ENCODE measurements at places on chromosomes 11 and 22.

- peak; percentile 43 for DNase-seq
These were observed 6.8 kb downstream of the C11orf21 start for GRCh38 chr11:2294926-2295290.

GRCh38 chr11:22720457-22720856 lies 54.0 kb downstream of the GAS2 start:
- no peak for DNase-seq

- no peak for DNase-seq
These were observed 14.6 kb downstream of the NF2 start for GRCh38 chr22:29617922-29618629.

DNA sequence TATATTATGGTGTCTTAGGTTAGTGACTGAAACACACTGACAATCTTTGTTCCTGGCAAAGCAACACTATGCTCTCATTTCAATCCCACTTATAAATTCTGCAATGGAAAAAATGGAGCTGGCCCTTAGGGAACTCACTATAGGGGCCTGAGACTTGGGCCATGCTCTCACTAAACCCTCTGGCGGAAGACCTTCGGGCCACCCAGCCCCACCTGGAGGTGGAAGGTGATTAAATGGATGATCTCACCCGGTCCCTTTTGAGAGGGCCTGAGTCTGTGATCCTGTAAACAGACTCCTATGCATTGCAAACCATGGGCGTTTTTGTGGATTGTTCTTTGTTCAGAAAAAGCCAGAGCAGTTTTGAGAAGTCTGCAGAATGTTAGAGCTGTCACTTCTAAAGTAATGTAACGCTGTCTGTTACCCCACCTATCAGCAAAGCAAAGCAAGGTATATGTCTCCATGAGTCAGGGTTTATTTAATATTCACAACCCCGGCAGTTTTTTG lies 17.0 kb upstream of the CDON start:
- no peak for DNase-seq

GRCh38 chr11:65634109-65634436 lies 3.8 kb upstream of the SIPA1 start:
- DNase-seq: no peak

- DNase-seq: peak; percentile 97
These were observed at the start of gene ATF4 for GRCh38 chr22:39520226-39521105. TSS of gene ATF4 (plus strand) at chr22:39520562. CDS start at chr22:39521446, 884 bp downstream.

GRCh38 chr11:95283650-95284049 lies 52.6 kb upstream of the SESN3 start:
- DNase-seq: no peak

DNA sequence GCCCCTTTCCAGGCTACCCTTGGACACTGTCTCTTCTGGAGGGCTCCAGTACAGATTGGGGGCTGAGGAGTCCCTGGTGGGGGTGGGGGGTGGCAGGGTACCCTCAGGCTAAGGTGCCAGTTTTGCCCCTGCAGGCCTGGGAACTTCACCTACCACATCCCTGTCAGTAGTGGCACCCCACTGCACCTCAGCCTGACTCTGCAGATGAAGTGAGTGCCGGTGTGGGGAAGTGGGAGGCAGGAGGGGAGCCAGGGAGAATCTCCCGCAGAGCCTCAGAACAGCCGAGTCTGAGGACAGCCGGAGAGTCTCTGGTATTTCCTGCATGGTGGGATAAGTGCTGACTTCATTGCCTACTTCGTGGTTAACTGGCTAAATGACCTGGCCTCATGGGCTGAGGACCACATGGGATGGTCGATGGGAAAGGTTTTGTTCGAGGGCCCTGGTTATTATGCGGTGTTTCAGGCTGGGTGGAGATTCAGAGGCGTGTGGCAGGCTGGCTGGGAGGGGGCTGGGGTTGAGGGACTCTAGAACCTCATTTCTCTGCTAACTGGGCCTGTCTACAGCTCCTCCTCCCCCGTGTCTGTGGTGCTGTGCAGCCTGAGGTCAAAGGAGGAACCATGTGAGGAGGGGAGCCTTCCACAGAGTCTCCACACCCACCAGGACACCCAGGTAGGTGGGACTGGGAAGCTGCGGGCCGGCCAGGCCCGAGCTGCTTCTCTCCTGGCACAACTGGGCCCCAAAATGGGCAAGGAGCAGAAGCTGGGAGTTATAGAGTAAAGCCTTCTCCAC lies 8.5 kb downstream of the TMEM258 start:
- DNase-seq: no peak

DNA sequence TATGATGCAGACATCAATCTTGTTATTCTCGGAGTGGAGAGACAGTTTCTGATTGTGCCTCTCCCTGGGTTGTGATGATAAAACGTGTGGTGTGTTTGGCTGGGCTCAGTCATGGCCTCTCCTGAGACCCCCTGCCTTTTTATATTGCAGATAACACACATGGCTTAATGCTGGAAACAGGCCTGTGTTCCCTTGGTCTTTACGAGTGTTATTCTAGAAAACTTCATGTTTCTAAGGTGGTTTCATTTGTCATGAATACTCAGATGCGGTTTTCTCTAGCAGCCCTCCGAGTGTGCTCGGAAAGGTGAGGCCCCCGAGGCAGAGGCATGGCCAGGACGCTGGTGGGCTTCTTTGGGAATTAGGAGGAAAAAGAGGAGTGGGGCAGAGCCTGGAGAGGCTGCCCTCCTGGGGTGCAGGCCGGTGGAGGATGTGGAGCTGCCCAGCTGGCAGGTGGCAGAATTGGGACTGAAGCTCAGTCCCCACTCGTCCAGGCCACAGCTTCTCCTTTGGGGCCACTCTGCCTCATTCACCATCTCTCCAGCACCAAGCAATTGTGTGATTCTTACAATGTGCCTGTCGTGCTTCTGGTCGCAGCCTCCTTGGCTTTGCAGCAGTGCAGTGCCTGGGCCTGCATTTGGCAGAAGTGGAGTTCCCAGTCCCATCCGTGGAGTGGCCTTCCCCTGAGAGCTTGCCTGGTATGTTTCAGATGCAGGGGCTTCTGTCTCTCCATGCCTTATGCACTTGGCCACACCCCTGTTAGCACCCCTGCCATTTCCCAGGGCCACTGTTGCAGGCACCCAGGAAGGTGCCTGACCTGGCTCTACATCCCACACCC lies 309.6 kb downstream of the TBC1D22A start:
- peak; percentile 37 for DNase-seq

- peak; percentile 78 for DNase-seq
These were observed 918 bp upstream of the CAPN5 start for GRCh38 chr11:77065878-77066228.

DNA sequence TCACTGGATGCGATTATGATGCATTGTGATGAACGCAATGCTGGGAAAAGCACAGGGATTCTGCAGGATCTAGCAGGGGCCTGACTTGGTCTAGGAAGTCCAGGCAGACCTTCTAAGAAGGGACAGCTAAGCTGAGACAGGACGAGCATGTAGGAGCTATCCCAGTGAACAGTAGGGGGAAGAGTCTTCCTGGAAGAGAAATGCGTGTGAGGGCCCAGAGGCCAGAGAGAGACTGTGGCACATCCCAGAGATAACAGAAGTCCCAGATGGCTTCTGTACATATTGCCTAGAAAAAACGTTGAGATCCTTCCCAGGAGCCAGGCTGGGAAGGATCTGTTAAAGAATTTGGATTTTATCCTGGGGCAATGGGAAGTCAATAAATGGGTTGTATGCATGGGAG lies 24.6 kb downstream of the RCN1 start:
- no peak for DNase-seq

DNA sequence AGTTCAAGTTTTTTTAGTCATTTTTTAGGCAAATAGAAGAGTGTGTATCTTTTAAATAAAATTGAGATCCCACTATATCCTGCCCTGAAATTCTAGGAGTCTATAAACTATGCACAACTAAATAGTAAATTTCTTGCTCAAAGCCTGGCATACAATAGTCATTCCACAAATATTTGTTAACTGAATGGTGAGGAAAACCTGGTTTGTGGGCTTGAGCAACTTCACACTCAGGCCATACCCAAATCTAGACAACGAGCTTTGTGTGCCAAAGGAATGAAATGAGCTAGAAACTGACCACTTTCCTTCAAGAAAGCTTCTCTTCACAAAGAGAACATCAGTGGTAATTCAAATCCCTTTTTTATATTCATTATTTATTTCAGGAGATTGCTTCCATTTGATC lies 39.6 kb upstream of the AMOTL1 start:
- DNase-seq: no peak

GRCh38 chr22:26979294-26979693 lies 321.9 kb downstream of the MIAT start:
- DNase-seq: no peak

DNA sequence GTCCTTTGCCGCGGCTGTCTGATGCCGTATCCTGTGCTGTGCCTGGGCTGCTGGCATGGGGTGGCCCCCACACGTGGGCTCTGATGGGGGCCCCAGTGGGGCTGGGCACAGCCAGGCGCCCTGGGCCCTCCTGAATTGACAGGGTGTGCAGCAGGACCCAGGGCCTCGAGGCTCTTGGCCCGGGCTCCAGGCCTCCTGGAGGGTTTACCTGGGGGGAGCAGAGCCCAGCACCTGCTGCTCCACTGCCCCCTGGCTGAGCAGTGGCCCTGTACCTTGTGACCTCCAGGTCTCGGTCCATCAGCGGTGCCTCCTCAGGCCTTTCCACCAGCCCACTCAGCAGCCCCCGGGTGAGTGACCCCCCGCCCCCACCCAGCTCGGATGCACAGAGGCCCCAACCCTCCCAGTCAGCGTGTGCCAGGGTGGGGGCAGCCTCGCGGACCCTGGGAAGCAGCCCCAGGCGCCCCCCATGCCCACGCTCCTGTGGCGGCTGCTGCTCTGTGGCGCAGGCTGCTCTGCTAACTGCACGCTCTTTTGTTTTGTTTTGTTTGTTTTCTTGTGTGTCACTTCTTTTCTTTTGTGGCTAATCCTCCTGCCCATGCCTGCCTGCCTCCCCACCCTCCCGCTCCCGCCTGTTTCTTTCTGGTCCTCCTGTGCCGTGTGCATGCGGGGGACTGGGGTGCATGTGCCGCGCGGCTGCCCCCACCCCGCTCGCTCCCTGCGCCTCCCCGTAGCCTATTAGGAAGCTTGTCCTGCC lies 36.9 kb downstream of the MOB2 start:
- DNase-seq: no peak

DNA sequence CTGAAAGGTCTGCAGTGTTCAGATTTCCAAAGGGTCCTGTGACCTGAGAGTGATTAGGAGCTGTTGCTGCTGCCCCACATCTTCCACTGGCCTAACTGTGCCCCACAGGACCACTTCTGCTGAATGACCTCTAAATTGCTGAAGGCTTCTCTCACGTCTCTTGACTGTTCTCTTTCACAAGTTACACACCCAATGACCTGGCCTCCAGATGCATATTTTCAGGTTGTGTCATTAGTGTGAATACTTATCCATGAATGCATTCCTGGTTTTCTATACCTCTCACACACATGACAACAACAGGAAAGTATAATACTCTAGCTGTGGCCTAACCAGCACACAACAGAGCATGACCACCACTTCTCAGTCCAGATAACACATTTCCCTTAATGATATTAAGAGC lies 15.4 kb downstream of the PRR14L start:
- DNase-seq: no peak

GRCh38 chr22:44526779-44527126 lies 28.7 kb upstream of the RTL6 start:
- DNase-seq: no peak

- DNase-seq: no peak
These were observed 7.1 kb downstream of the LARGE2 start for GRCh38 chr11:45929486-45930030.

GRCh38 chr11:65309006-65309405 lies 5.7 kb upstream of the CDC42EP2 start:
- no peak for DNase-seq

DNA sequence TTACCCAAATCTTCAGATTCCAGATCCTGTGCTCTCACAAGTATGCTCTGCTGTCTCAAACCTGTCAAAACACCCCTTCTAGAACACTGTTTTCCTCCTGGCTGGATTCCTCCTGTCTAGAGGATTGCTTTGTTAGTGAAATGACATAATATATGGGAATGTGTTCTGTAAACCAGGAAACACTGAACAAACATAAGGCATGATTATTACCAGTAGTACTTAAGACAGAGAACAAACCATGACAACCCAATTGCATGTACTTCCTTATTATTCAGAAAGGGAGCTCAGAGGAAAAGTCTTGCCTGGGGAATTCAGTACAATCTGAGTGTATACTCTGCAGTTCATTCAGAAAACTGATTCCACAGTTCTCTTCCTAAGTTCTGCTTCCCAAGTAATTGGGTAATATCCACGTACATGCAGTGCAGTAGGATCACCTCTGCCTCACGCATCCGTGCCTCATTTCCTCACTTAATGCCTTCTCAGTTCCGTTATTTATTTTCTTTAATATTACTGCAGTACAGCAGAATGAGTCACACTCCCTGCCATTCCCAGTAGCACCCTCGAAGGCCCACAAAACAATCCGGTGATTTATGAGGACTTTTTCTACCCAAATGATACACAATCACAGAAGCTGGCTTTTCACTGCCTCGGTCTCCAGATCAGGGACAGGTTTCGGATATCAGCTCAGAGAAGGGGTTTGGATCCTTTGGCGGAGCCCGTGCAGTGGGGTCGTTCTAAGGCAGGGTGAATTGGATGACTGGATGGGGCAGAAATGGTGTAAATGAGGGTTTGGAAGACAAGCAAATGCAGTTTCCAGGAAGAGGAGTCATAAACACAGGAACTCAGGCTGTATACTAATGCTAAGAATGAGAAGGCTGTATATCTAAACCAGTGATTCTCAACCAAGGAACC lies 896.9 kb downstream of the KCNA4 start:
- no peak for DNase-seq

DNA sequence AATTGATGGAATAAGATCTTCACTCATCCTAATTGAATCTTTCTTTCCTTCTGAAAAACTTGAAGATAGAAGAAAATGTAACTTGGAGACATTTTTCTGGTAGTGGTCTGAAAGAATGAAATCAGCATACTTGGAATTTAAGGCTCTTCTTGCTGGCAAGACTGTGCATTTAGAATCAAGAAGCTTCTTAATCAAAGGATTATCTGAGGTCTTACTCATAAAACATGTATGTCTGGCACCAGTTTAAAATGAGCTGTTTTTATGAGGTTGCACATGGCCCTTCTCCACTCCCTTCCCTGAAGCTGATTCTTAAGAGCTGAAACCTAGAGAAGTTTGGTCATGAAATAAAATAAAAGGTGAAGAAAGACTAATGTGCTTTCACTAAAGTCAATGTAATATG lies 77.3 kb downstream of the ARHGEF12 start:
- no peak for DNase-seq

DNA sequence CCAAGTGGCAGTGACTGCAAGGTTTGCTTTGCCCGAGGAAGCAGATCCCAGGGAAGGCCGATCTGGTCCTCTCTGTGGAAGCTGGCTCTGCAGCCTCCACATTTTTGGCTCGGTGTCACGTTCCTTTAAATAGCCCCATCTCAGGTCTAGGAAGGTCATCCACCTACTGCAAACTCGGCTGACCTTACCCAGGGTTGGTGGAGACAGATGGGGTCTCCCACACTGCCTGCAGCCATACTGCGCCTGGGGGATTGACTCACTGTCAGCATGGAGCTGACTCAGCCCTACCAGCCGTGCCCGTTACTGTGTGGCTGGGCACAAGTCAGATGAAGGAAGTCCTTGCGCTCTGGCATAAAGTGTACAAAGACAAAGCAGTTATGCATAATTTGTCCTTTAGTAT lies 16.9 kb downstream of the CDPF1 start:
- DNase-seq: no peak

Data from sciatic nerve (tissue), 2 donors.